ENCODE measurements at places on chromosomes 16 and 17.

DNA sequence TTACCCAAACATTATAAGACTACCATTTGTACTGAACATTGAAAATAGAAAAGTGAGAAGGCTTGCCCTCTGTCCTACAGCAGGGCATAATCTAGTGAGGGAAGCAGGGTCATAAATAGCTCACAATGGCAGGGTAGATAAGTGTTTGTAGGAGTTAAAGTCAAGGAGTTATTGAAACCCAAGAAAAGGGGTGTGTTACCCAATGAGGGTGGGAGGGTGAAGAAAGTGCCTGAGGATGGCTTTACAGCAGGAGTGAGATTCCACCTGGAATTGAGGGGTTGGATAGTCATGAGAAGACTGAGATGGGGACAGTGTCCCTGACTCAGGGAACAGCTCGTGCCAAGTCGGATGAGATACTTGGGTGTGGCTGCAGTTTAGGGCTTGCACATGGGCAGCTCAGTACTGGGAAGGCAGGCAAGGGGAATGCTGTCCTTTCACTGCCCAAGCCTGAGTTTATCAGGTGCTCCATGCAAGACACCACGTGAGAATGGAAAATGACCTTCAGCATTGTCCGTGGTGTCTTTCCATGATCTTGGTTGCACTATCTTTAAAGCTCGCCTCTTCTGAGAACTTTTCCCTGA is 393.2 kb upstream of the MAF start:
- no peak for DNase-seq

DNA sequence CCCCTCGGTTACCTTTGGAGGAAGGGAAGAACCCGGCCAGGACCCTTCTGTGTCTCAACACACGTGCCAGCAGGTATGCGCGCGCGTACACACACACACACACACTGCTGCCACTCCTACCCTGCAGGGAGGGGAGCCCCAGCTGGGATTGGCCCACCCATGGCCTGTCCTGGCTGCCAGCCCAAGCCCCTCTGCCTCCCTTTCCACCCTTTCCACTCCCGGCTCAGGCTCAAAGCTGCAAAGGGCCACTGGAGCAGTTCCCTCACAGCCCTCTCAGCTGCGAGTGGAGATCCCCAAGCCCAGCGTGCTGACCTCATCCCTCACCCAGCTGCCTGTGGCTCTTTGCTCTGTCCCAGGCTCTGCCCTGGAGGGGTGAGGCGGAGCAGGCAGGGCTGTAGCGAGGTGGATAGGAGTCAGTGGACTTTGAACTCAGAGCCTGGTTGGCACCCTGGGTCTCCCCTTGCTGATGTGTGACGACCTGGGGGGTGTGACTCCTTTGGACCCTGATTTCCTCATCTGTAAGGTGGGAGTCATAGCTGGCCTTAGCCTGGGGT is 14.5 kb downstream of the KIF19 start:
- no peak for DNase-seq

DNA sequence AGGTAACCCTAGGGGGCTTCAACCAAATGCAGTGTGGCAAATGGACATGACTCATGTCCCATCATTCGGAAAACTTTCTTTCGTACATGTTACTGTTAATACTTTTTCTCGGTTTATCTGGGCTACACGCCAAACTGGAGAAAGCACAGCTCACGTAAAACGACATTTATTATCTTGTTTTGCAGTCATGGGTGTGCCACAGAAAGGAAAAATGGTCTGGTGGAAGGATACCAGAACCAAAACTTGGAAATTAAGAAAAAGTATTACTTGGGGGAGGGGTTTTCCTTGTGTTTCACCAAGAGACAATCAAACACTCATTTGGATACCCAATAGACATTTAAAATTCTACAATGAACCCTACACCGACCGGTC is 23.6 kb downstream of the ALOX15B start:
- DNase-seq = no peak

DNA sequence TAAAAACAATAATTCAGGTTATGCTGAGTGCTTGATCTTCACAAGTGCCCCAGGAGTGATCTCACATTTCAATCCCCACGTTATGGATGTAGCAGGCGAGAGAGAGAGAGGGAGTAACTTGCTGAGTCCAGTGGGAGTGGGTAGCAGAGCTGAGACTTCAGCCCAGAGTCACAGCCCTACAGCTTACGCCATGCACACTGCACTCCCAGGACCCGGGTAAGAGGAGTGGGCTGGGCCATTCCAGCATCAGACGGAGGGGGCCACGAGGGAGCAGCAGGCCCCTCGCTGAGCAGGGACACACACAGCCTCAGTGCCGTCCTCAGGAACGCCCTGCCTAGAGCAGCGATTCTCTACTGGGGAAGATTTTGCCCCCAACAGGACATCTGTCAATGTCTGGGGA is 9.8 kb upstream of the KIF19 start:
- no peak for DNase-seq

- no peak for DNase-seq
Observed at GRCh38 chr17:41935641-41936040, 5.2 kb downstream of the ODAD4 start.

- DNase-seq = no peak
Observed at GRCh38 chr16:17839907-17840306, 369.1 kb upstream of the XYLT1 start.

DNA sequence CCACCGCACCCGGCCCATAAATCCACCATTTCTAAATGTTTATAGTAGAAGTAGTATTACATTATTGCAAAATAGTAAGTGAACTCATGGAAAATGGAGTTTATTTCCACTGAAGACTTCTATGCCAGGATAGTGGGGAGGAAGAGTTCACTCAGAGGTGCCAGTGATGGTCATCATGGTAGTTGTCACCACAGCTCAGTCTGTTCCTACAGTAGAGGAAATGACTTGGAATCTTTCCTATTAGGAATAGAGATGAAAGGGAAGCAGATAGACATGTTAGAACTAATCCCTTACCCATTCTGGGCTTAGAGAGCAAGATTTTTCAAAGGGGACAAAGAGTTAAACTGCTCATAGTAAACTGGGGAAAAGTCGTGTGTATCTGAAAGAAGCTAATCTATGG is 20.1 kb downstream of the MRPL45 start:
- DNase-seq = no peak

DNA sequence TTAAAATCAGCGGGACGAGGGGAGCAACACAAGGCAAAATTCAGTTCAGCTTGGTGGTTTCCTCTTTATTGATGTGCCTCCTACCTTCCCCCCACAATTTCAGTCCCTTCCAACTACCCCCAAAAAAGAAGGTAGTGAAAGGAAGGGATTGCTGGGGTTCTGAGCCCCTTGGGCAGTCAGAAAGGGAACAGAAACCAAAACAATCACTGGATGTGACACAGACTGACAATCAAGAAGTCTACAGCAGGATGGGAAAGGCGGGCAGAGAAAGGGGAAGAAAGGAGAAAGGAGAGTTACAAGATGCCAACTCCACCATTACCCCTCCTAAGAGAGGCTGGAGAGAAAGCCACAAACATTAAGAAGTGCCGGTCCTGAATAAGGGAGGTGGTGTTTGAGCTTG is 1.1 kb upstream of the PHF23 start:
- DNase-seq = no peak

GRCh38 chr16:72935896-72936295 is 112.0 kb downstream of the ZFHX3 start:
- DNase-seq = no peak

GRCh38 chr16:51402298-51402697 is 251.2 kb upstream of the SALL1 start:
- no peak for DNase-seq

DNA sequence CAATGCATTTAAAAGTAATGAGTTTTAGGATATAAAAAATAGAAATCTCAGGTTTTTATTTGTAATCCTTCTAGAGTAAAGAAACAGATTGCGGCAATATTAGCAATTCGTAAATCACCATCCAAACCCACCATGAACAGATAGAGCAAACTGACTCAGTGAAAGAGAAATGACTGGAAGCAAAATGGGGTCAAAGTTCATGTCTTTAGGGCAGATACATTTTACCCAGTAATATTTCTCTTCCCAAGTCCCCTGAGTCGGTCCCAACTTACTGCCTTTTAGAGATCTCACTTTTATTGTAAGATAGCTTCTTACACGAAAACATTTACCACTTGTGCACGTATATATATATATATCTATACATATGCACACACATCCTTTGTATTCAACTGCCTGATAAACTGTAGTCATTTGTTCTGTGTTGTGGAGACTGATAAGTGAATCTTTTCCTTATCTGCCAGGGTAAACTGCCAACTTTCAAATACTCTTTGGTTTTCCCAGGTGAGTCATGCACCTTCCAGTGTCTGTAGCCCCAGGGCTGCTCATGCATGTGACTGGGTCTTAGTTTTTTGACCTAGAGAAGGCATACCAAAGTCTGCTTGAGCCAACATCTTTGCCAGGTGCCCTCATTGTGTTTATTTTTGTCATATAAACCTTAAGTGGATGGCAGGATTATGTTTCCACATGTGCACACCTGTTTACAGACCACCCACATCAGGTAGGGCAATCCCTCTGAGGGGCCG is 7.8 kb upstream of the IRF8 start:
- peak; percentile 64 for DNase-seq

- DNase-seq = no peak
Observed at GRCh38 chr17:1030684-1031532, 34.0 kb downstream of the TIMM22 start.

DNA sequence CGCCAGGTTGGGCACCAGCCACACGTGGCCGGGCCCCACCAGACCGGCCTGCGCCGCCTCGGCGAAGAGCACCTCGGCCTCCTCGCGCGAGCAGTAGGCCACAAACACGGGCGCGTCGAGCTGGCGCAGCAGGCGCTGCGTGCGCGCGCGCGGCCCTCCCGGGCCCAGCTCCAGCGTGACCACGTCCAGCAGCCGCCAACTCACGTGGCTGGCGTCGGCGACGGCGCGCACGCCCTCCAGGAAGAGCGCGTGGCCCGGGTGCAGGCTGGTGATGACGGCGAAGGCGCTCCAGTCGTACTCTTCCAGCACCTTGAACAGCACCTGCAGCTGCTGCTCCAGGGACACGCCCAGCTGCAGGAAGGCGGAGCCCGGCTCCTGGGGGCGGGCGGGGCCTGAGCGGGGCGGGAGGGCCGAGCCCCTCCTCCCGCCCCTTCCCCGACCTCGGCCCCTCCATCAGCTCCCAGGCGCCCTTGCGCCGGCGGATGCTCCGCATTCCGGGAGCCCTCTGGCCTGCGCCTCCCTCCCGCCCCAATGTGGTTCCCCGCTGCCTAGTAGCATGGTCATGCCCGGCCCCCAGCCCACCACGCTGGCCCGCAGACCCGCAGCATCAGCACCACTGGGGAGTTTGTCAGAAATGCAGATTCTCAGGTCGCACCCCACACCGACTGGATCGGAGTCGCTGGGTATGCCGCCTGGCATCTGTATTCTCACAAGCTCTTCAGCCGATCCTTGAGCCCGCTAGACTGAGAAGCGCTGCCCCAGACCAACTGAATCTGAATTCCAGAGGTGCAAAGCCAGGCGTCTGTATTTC is 7.2 kb downstream of the GRIN2C start:
- peak; percentile 45 for DNase-seq

GRCh38 chr17:46771561-46772474 is 46.7 kb downstream of the WNT3 start:
- peak; percentile 87 for DNase-seq

DNA sequence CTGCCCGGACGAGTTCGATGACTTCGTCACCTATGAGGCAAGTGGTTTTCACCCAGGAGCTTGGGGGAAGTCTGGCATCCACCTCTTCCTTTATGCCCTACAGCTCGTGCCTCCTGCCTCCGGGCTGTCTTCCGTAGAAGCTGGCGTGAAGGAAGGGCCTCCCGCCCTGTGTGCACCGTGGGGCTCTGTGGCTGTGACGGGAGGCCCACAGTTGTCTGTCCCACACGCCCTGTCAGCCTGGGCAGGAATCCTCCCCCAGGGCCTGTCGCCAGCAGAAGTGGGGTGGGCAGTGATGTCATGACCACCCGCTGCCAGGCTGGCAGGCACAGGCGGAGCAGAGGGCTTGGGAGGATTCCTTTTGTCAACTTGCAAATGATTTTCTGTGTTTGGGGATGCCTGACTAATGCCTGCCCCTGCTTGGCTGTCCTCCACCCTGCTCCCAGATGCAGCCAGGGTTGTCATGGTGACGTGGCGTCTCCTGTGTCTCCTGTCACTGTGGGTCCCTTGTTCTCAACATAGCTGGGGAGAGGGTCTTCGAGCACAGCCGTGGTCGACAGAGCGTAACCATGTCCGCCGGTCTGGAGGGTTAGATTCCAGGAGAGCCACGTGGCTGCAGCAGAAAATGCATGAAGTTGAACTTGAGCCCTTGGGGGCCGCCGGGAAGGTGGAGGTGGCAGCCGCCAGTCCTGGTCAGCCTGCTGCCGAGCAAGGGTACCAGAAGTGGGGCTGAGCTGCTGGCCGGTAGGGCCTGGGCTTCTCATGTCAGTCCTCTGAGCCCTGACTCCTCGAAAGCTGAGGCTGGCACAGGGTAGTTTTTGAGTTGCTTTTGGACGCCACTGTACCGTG is 46.1 kb downstream of the RAB11FIP3 start:
- no peak for DNase-seq

- DNase-seq = no peak
Observed at GRCh38 chr16:46918905-46919792, 35.0 kb downstream of the GPT2 start.

DNA sequence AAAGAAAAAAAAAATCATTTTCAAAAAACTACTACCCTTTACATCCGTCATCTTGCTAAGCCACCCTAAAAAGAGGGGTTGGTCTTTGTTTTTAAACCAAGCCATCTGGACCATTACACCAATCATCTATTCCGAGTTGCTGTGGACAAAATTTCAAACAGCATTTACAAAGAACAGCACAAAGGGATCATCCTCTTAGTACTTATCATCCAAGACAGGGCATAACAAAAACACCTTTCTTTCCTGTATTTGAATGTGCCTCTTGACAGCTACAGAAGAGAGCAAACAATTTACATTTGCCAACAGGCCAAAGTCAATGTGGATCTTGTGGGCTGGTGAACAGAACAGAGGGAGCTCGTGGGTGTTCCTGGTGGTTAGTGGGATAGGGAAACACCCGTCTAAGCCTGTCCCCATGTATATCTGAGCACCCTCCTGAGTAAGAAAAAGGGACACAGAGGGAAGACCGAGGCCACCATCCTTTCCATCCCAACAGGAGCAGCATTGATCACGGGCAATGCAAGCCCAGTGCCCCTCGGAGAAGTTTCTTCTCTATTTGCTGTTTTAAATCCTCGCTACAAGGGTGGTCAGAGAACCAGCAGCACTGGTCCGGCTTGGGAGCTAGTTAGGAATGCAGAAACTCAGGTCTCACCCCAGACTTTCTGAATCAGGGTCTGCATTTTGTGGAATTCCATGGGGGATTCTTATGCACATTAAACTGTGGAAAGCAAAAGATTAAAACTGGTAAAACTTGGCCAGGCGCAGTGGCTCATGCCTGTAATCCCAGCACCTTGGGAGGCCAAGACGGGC is 1.9 kb downstream of the SLC39A11 start:
- DNase-seq = no peak

DNA sequence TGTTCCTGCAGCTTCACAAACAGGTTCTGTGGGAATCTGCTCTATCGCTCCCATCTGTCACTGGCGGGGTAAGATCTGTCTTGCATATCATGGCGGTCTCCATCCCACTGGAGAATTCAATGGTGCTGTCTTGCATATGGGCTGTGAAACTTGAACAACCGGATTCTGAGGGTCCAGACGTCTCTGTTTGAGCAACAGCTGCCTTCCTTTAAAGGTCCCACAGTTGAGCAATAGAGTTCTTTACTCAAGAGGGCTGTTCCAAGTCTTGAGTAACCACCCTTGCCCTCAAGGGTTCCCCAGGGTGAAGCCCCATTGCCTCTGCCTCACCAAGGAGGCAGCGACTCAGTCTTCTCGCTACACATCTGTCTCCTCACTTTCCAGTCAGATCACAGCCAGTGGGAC is 50.8 kb downstream of the ZFHX3 start:
- DNase-seq = no peak

GRCh38 chr17:21215935-21216334 is 2.0 kb upstream of the TMEM11 start:
- no peak for DNase-seq

All from urothelium cell line (cell line).